ENCODE measurements at places on chromosomes 2 and 18. TPM values are rescaled to one million over a fixed set of nuclear protein-coding genes. Genes with fewer than 3 reads are reported as not detected.

DNA sequence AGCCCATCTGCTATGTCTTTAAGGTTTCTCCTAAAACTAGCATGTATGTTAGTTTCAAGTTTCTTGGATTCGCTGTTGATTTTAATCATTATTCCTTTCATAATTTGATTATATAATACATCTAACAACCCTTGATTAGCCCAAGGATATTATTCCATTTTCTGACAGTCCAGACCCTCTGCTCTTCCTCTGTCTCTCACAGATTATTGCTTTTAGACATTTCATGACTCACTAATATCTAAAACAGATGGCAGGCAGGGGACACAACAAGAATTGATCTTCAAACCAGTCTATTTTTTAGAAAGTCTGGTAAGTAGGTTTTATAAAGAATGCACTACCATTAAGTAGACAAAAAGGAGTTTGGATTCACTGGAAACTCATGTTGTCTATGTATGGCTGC, 162.2 kb downstream of the ANKRD44 start:
- no peak for DNase-seq

DNA sequence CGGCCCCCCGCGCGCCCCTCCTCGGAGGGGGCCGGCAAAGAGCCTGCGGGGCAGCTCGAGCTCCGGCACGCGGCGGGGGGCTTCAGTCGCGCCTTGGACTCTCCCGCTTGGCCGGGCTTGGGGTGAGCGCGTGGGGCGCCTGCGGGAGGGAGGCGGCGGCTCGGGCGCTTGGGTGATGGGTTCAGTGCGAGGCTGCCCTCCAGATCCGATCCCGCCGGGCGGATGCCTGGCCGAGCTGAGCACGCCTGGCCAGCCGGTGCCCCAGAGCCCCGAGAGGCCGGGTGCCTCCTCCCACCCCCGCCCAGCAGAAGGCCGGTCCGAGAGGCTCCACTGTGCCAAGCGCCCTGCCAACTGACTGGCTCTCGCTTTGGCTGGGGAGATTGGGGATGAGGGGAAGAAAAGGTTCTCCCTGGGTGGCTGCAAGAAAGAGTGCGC, 273 bp upstream of the NXPH2 start:
- DNase-seq, result no peak

- no peak for DNase-seq
Measured at GRCh38 chr18:12072996-12073395, 20.6 kb upstream of the ANKRD62 start.

- DNase-seq, result peak; percentile 90
Measured at GRCh38 chr2:28390241-28390745, 2.4 kb upstream of the FOSL2 start.

DNA sequence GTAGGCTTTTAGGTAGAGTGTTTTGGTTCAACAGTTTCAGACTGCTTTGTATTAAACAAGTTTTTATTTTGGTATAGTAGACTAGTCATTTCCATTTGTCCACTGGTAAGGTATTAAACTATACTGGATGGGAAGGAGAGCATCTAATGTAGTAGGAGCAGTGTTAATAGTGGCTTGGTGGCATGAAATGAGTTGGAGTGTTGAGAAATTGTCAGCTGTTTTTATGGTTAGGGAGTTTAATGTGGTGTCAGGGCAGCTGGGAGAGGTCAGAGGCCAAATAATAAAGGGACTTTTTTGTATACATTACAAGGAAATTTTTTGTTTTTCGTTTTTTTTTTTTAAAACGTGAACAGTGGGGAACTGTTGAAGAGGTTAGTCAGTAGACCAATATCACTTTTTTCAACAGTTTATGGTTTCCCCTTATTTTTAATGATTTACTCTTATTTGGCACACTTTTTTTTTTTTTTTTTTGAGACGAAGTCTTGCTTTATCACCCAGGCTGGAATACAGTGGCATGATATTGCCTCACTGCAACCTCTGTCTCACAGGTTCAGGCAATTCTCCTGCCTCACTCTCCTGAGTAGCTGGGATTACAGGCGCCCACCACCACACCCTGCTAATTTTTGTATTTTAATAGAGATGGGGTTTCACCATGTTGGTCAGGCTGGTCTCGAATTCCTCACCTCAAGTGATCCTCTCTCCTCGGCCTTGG, 21.2 kb downstream of the ACTR3 start:
- DNase-seq, result peak; percentile 59

DNA sequence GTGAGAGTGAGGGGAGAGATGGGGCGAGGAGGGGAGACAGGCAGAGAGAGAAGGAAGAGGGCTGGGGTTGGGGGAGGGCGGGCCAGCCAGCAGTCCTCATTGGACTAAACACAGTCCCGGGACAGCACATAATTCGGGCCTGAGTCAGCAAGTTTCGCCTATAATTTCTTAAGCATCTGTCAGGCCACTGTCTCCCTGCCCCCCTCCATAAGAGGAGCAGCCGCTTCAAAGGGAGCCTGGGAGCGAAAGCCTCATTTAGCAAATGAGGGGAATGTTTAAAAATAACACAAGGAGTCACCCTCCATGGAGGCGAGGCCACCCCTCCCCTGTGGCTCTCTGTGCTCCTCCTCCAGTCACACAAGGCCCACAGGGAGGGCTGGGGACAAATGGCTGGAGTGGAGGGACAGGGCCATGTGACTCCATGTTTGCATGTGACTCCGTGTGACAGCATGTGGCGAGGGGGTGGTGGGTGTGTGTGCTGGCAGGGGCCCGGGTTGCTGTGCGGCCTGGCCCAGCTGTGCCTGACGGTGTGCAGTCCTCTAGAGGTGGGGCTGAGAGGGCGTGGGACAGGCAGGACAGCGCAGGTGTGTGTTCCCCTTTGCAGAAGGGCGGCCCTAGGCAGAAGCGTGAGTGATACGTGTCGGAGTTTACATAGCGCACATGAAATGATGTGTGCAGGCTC, 162.4 kb downstream of the CELF4 start:
- peak; percentile 95 for DNase-seq

DNA sequence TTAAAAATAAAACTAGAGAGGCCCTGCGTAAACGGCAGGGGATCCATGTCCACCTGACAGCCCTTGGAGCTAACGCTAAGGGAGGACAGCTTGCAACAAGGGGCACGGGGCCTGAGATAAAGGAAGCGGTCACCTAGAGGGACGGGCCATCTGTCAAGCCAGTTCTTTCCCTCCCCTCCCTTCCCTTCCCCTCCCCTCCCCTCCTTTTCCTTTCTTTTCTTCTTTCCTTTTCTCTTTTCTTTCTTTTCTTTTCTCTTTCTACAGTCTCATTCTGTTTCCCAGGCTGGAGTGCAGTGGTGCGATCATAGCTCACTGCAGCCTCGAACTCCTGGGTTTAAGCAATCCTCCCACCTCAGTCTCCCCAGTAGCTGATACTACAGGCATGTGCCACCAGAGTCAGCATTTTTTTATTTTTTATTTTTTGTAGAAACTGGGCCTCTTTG, 34.5 kb upstream of the CTAGE1 start:
- DNase-seq, result no peak

GRCh38 chr18:27803957-27804356, 373.0 kb downstream of the CDH2 start:
- DNase-seq, result peak; percentile 50

DNA sequence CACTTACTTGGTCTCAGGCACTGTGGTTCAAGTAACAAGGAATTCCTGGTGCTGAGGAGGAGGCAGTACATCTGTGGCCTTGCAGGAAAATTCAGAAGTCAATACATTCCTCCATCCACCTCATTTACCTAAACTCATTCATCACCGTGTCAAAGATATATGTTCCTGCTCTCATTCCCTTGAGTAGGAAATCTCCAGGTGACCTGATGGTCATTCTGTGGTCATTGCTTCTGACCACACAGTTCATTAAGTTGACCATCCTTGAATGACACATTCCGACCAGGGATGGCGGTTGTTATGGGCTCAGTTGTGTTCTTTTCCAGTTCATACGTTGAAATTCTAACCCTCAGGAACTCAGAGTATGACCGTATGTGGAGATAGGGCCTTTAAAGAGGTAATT, 2.1 kb upstream of the STK17B start:
- no peak for DNase-seq

DNA sequence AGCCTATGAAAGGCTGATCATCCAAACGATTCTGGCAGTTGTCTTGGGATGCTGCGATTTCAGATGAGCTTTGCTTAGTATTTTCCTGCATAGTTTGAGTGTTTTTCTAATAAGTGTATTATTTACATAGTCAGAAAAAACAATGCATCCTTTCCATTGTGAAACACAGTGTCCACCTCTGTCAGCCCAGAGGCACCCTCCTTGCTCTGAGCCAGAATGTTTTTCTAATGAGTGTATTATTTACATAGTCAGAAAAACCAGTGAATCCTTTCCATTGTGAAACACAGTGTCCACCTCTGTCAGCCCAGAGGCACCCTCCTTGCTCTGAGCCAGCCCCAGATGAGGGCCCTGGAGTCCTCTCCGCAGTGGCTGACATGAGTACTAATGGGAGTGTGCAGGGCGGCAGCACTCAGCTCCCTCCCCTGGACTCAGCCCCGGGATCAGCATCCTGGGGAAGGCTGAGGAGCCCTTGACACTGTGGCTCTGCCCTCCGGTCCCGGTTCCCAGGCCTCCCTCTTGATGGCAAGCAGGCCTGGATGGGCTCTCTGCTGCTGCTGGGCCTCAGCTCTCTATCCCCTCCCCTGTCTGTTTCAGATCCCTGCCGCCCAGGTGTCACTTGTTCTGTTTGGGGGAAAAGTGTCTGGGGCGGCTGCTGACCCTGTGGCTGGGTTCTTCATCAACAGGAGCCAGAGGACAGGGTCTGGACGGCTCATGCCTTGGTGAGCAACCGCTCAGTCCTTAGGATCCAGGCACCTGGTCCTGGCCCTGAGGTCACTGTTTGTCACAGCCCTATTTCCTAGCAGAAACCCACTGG, 5.9 kb downstream of the MFSD2B start:
- peak; percentile 90 for DNase-seq

- DNase-seq, result no peak
Measured at GRCh38 chr2:9441556-9441955, 18.1 kb downstream of the CPSF3 start.

GRCh38 chr2:239167766-239168444, 232.9 kb downstream of the HDAC4 start:
- DNase-seq, result no peak

DNA sequence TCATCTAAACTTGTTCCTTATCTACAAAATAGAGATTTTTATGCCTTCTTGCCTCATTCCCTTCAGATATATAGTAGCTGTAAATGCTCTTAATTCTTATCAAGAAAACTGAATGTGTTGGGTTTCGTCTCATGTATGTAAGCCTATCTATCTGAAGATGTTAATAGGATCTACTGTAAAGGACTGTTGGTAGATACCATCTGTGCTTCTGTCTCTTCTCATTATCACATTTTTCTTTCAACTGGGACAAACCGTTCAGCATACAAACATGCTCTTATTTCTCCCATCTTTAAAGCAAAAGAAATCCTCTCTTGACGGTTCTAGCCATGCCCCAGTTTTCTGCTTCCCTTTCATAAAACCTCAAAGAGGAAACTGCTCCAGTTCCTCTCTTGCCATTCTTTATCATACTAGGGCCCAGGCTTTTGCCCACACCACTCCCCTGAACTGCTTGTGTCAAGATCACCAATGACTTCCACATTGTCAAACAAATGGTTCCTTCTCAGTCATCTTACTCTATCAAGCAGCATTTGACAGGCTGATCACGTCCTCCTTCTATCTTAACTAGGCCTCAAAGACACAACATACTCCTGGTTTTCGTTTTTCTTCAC, 88.7 kb downstream of the ARHGEF33 start:
- no peak for DNase-seq

- peak; percentile 86 for DNase-seq
Measured at GRCh38 chr2:220891405-220891804, 680.7 kb downstream of the EPHA4 start.

GRCh38 chr2:169493360-169493759, 14.1 kb downstream of the BBS5 start:
- DNase-seq, result no peak

Gene EFHD1
- 0.19 TPM for total RNA-seq

Gene GDF7
- not detected for total RNA-seq

Gene SESTD1
- total RNA-seq, result 5.5 TPM

Gene RAPGEF4
- 0.23 TPM for total RNA-seq

Gene HOXD4
- total RNA-seq, result not detected

Gene STAT4
- total RNA-seq, result 0.13 TPM

Gene CD8A
- not detected for total RNA-seq
